Endothelial cell of umbilical vein (primary cell): ENCODE measurements at places on chromosomes 12 and 14. TPM values are rescaled to one million over a fixed set of nuclear protein-coding genes. Genes with fewer than 3 reads are reported as not detected.
A peak's percentile ranks its signal among the peaks of the same experiment; 100 is the strongest.

- no peak for DNase-seq
These were observed 2.4 kb downstream of the VPS37B start for GRCh38 chr12:122893208-122894153.

DNA sequence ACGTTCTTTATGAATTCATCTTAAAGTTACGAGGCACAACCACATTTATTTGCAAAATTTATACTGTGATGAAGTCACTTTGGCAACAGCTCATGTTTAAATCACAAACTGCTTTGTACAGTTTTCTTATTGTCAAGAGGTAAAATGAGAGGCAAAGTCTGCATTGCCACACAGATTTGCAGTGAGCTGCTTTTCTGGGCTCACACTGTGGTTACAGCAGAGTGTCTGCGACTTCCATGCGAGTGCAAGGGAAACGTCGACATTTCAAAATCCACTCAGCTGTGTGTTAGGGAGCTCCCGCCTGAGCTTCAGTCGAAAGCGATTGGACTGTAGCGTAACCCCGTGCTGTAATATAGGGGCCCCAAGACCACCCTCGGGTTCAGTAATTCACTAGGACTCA is 13.0 kb downstream of the MTA1 start:
- no peak for DNase-seq

- DNase-seq = peak; percentile 75
These were observed 11.9 kb downstream of the SCNN1A start for GRCh38 chr12:6363330-6364043.

DNA sequence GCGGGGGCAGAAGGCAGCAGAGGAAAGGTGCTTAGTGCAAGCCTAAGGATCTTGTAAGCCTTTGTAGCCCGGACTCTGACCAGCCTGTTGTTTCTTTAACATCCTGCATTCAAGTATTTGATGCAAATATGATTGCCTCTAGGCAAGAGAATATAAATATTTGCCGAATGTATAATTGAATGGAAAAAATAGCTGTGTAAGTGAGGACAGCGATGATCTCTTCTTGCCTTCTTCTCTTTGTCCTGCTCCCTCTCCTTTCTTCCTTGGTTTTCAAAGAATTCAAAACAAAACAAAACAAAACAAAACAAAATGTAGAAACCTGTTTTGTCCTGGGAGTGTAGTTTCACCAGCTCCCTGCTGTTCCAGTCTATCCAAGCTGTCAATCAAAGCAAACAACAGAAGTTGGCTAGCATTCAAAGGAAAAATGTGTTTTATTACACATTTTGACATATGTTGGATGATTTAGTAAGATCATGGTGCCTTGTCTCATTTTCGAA is 74.9 kb upstream of the CPM start:
- DNase-seq = no peak

GRCh38 chr12:54658306-54659264 is 10.4 kb upstream of the DCD start:
- peak; percentile 26 for DNase-seq

GRCh38 chr12:27176765-27177164 is 67.3 kb upstream of the STK38L start:
- peak; percentile 54 for DNase-seq

DNA sequence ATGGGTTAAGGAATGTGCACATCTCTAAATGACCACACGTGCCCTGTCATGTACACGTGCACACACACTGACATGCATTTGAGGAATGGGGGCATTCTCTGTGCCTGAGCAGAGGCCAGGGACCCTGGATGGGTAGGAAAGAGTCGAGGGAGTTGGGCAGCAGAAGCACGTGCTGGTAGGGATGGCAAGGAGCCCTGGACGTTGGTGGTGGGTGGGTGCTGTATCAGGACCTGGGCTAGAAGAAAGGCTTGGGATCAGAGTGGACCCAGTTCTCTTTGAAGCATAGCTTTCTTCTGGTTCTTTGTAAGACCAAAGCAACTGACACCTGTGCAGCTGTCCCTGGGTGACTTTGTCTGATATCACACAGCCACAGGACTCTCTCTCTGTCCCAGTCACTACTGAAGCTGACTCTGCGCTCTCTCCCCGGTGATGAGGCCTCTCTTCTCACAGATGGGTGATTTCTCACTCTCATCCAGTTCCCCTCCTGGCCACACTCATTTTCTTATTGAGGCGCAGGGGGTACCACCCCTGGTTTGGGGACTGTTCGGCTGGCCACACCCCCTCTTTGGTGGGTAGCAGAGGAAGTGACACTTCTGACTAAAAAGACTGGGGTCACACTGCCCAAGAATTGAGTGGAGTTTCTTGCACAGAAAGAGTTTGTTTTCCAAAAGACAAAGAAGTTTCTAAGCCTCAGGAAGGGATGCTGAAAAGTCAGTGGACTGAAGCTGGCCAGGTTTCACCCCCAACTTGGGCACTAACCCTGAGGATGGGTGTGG is 171.7 kb upstream of the RTL1 start:
- no peak for DNase-seq

- DNase-seq = no peak
These were observed 5.4 kb upstream of the PLBD1 start for GRCh38 chr12:14573118-14573517.

DNA sequence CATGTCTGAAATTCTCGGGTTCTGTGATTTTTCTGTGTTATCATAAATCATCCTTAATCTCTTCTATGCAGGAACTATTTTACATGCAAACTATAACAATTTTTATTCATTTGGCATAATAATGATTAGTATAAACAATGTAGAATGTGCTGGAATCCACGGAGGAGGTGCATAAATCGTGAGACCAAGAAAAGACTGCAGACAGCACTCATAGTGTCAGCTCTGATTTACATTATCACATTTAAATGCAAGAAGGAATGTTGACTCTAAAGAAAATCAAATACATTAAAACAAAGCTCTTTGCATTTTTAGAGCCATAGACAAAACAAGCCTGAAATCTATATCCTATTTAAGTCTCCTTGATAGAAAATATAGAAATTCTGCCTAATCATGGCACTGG is 501.7 kb upstream of the STXBP6 start:
- no peak for DNase-seq

GRCh38 chr12:44441155-44441554 is 435.0 kb downstream of the NELL2 start:
- no peak for DNase-seq

DNA sequence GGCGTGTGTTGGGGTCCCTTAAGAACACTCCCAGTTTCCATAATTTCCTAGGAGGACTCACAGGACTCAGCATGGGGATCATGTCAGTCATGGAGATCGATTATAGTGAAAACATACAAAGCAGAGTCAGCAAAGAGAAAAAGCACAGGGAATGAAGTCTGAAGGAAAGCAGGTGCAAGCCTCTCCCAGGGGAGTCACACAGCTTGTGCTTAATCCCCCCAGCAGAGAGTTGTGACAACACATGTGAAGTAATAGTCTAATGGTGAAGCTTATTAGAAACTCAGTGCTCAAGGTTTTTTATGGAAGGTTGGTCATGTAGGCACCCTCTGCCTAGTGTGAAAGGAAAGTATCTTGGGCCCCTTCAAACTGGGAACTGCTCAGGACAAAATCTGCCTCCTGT is 149.0 kb upstream of the SEL1L start:
- DNase-seq = no peak

- no peak for DNase-seq
These were observed 171.2 kb downstream of the FOXN3 start for GRCh38 chr14:89245802-89246201.

GRCh38 chr14:32189811-32190210 is 12.0 kb upstream of the RNU6-7 start:
- no peak for DNase-seq

DNA sequence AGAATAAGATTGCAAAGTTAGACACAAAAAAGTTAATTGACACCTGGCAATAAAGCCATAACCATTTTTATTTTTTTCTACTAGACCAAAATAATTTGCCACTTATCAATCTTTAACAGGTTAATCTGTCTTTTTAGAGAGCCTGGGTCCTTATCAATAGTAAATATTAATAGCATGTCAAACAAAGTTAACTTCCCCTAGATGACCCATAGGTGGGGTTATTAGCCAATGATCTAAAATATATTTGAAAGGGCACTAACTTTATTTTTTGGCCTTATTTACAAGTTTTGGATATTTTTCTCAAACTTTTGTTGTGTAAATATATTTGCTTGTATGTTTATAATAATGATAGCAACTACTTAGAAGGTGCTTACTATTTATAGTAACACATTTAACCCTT is 3.9 kb downstream of the ANKRD33 start:
- DNase-seq = no peak

GRCh38 chr12:1880153-1880845 is 38.2 kb downstream of the CACNA2D4 start:
- no peak for DNase-seq

DNA sequence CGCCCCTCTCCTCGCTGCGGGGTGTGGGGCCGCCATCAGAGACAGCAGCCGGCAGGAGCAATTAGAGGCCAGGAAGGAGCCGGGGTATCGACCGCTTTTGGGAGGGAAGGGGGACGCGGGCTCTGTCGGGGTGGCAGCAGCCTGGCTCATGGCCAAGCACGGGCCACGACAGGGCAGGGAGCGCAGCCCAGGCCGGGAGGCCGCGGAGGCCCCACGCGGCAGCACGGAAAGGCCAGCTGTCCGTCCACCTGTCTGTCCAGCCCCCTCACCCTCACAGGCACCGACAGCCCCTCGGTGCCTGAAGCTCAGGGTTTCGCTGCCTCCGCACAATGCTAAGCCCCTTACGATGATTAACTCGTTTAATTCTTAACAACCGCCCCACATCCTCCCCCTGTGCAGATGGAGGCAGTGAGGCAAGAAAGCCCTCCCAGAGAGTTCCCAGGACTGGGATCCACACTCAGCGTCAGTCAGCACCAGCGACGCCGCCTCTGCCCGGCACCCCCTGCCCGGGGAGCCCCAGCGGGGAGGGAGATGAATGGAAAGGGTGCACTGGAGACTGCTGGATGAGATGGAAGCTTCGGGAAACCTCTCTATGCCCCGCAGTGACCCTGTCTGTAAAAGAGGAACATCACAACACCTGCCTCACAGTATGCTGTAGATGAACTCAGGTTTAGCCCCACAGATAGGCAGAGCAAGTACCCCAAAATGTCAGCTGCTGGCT is 23.7 kb downstream of the NCOR2 start:
- no peak for DNase-seq

GRCh38 chr12:26273811-26274210 is 78.4 kb downstream of the SSPN start:
- no peak for DNase-seq

GRCh38 chr12:115767916-115768315 is 509.6 kb downstream of the MED13L start:
- no peak for DNase-seq

- no peak for DNase-seq
These were observed 29.2 kb downstream of the TMEM120B start for GRCh38 chr12:121741743-121742142.

GRCh38 chr12:40474630-40475029 is 217.6 kb upstream of the CNTN1 start:
- no peak for DNase-seq

Gene OVCH1
- not detected in 2 replicates for total RNA-seq

Gene TCL1B
- not detected in 2 replicates for total RNA-seq

Gene HSPB8
- 10.1 and 10.8 TPM in 2 replicates for total RNA-seq

Gene SMOC1
- 0.78 and 0.97 TPM in 2 replicates for total RNA-seq

Gene DBX2
- total RNA-seq = not detected in 2 replicates

Gene LBHD2
- total RNA-seq = not detected in 2 replicates

Gene FAM222A
- 0.69 and 1.7 TPM in 2 replicates for total RNA-seq

Gene TESPA1
- not detected in 2 replicates for total RNA-seq

Gene GLT1D1
- total RNA-seq = not detected in 2 replicates

Gene DAO
- not detected in 2 replicates for total RNA-seq

Gene SLC8A3
- not detected in 2 replicates for total RNA-seq
